ENCODE measurements at places on chromosomes 4 and X.

GRCh38 chr4:22062676-22063075 is 114.1 kb upstream of the KCNIP4 start:
- DNase-seq, result no peak

DNA sequence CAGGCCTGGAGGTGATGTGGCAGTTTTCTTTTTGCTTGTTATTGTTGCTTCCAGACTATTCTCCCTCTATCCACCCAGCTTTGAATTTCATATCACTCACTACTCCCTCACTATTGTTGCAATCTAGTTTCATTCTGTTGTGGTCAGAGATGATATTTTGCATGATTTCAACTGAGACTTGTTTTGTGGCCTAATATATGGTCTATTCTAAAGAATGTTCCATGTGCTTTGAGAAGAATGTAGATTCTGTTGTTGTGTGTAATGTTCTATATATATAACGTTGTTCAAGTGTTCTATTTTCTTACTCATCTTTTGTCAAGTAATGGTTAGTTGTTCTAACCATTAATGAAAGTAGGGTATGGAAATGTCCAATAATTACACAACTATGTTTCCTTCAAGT is 59.0 kb downstream of the THOC2 start:
- no peak for DNase-seq

GRCh38 chrX:28638775-28639174 is 51.5 kb downstream of the IL1RAPL1 start:
- no peak for DNase-seq

GRCh38 chr4:119068529-119068962 is 67.1 kb upstream of the MYOZ2 start:
- DNase-seq, result no peak

DNA sequence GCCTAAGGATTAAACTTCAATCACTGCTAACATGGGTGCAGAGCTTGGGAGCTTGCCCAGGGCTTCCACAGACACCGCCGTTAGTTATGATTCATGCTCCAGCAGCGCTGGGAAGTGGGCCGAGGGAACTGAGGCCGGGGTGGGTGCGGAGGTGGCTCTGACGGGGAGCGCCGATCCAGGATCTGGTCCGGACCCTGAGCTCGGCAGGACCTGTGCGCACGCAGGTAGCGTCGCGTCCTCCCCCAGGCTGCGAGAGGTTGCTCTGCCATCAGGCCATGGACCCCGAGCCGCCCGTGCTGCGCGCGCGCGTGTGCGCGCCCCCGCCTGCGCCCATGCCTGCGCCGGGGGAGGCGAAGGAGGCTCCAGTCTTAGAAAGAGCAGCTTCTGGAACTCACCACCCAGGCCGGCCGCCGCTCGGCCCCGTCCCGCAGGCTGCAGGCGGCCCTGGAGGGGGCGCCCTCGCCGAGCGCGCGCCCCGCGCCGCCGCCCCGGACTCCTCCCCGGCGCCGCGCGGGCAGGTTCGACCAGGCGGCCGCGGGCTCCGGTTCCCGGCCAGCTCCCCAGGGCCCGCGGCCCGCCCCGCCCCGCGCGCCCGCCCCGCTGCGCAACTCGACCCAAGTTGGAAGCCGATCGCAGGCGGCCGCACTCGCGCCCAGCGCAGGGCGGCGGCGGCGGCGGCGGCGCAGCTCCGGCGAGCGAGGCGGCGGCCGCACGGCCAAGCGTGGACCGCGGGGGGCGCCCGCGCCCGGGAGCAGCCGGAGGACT is 732 bp upstream of the ADRA2C start:
- no peak for DNase-seq

- DNase-seq, result no peak
These were observed 113.0 kb upstream of the SH3RF1 start for GRCh38 chr4:169383724-169384123.

DNA sequence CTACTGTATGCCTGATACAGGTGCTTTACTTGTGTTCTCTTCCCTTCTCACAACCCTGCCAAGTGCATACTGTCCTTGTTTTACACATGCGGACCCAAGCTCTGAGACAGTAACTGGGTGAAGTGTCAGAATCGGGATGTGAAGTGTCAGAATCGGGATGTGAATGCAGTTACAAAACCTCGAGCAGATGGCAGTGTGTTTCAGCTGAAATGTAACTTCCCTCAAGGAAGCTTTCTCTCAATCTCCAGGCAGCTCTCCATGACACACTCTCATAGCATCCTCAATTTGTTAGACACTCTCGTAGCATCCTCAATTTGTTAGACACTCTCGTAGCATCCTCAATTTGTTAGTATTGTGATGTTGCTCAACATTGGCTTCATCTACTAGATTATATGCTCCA is 1.1 kb upstream of the HPSE start:
- no peak for DNase-seq

- DNase-seq, result no peak
These were observed 4.5 kb downstream of the RAPGEF2 start for GRCh38 chr4:159107203-159107925.

DNA sequence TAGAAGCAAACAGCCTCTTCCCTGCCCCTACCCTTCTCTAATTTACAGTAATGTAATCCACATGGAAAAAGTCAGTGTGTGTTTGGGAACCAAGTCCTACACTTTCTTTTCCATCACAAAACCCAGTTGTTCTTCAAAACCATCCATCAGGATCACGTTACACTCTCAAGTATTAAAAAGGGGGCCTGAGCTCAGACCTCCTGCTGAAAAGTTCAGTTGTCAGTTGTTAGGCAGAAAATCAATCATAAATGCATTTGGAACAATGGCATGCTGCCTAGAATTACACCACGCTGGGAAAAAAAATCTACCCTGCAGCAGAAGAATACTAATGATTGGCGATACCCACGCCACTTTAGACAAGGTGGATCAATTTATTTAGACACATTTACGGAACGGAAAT is 236.5 kb downstream of the PARM1 start:
- DNase-seq, result no peak

DNA sequence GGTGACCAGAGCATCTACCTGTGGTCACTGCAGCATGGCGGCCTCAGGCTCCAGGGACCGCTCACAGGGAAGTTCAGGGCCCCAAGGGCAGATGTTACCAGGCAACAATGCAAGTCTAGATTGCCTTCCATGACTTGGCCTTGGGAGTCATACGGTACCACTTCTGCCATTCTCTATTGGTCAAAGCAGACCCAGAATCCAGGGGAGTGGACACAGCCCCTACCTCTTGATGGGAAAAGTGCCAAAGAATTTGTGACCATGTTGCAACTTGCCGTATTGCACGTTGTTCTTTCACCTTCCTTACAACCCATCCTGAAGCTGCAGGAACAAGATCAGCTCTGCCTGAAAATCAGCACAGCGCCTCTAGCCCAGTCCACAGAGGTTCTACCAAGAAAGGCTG is 111.1 kb downstream of the IRF2 start:
- DNase-seq, result no peak

DNA sequence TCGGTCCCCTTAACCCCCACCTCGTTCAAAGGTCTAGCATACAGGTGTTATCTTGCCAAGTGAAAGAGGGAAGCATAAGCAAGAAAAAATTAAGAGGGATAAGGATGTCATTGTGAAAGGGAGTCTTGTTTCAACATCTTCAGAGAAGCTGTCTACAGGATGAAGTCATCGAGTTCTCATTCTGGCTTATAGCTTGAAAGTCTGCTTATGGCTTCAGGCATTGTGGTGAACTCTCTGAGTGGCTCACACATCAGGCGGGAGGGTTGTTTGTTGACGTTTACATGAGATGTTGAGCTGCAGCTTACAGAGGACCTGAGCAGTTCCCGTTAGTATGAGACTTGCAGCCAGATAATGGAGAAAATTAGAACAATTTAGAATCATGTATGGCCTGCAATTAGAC is 16.6 kb downstream of the MAGEA9B start:
- DNase-seq, result no peak

GRCh38 chrX:18620349-18620748 is 51.6 kb downstream of the RS1 start:
- no peak for DNase-seq

DNA sequence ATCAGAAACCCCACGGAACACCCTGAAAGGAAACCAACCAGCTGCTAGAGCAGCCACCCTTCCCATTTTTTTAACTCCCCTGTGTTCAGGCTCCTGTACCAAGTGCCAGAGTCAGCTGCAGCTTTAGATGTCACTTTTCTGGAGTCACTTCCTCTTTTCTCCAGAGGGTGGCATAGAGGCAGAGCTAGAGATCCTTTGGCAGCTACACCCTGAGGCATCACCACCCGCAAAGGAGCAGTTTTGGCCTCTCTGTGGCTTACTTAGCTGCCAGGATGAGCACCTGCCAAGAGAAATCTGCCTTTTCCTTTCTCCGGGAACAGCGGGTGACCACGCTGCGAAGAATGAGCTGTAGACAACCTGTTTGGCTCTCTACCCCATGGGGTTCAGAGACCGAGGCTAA is 58.0 kb upstream of the CHRDL1 start:
- no peak for DNase-seq

GRCh38 chrX:129693354-129693753 is 38.6 kb upstream of the APLN start:
- DNase-seq, result no peak

- DNase-seq, result no peak
These were observed 881 bp upstream of the CACNA1F start for GRCh38 chrX:49233887-49234555.

DNA sequence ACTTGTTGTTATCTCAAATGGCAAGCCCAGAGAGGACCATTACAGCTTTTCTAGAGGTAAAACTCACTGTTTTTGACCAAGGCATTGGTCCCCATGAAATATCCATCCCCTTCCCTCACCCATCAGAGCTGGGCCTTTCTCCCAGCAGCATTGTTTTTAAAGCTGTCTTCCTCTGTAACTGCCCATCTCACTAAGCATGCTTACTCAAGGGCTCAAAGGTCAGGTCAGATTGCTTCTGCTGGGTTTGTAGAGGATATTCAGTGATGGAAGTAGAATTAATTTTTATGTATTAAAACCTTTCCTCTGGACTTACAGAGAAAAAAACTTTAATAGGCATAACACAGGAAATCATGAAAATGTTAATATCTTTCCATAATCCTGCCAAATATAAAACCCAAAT is 11.1 kb downstream of the TEX13A start:
- DNase-seq, result no peak

All from stimulated activated CD8-positive, alpha-beta memory T cell treated with anti-CD3 and anti-CD28 coated beads, Interleukin-15, amount 100 ng/mL, for 4 hours (primary cell).